ENCODE measurements at places on chromosomes 1 and 21.

GRCh38 chr1:91535441-91535840 is 34.8 kb downstream of the CDC7 start:
- no peak for DNase-seq

DNA sequence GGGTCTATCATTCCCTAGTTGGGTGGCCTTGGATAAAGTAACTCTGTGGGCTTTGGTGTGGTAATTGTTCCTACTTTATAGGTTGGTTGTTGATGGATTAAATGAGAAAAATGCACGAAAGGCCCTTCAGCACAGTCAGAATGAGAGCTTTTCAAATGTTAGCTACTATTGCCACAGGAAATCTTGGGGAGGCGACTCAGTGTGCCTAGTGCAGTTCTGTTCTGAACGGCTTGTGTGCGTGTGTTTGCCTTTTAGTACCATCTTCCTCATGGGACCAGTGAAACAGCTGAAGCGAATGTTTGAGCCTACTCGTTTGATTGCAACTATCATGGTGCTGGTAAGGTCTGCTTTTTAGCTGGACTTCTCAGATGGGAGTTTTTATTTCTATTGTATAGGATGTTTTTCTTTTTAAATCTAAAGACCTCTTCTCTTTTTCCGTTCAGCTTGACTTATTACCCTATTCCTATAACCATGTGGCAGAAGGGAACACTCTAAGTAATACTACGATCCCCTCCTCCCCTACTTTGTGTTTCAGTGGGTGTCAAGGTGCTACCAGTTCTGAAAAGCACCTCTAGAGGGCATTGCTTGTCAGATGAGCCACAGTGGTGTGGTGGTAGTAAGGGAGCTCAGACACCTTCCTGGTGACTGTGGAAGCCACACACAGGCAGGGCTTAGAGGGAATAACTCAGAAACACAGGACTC is 9.2 kb downstream of the SFT2D2 start:
- DNase-seq = peak; percentile 18

DNA sequence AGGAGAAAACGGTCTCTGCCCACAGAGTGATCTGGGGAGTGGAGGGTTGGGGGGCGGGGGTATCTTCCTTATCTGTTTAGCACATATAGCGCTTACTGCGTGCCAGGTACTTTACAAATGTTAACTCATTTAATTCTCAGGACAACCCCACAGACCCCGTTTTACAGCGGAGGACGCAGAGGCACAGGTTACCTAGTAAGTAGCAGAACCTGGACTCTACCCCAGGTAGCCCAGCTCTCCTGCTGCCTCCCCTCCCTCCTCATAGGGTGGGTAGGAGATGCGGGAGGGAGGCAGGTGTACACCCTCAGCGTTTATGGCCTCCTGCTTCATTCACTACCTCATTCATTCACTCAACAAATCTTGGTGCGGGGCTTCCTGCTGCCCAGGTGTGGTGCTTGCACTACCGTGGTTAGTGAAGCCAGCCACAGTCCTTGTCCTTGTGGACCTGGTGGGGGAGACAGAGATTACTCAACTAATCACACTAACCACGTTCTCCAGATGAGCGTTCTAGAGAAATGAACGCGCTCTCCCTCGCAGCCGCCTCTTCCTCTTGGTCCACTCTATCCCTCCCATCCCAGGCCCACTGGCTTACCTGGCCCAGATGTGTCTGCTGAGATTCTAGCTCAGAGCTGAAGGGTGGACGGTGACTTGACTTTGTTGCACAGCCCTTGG is 102.0 kb downstream of the IER5 start:
- no peak for DNase-seq

- DNase-seq = no peak
Observed at GRCh38 chr1:169138866-169139670, 32.6 kb downstream of the ATP1B1 start.

DNA sequence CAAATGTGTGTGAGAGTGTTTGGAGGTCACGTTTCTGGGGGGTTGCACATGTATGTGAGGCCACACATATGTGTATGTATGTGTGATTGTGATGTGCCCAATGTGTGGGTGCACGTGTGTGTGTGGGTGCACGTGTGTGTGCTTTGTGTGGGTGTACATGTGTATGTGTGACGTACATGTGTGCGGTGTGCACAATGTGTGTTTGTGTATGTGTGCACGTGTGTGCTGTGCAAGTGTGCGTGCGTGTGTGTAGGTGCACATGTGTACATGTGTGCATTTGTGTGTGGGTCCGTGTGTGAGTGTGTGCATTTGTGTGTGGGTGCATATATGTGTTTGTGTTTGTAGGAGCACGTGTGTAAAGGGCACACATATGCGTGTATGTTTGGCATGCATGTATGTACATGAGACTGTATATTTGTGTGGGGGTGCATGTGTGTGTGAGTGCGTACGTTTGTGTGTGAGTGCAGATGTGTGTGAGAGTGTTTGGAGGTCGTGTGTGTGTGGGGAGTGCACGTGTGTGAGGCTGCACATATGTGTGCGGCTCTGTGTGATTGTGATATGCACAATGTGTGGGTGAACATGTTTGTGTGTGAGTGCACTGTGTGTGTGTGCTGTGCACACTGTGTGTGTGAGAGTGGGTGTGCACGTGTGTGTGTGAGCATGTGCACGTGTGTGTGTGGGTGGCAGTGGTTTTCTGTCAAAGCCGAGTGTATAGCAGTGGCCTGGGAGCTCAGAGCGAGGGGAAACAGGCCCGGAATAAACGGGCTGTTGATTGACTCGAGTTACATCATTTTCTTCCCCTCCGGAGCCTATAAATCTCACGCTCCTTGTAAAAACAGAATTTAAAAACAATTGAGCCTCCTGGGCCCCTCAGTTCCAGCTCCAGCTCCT is 132.7 kb upstream of the ARHGEF16 start:
- no peak for DNase-seq

Data from activated CD4-positive, alpha-beta T cell treated with anti-CD3 and anti-CD28 coated beads, Interleukin-2, amount 50 U/mL, for 1 hour (primary cell).